Hematopoietic multipotent progenitor cell treated with erythropoietin and hydrocortisone succinate and interleukin-3 and kit ligand, for 6 days (in vitro differentiated cells): ENCODE measurements at places on chromosomes 4 and X.

- DNase-seq: no peak
Measured at GRCh38 chr4:88646528-88647280, 50.9 kb downstream of the NAP1L5 start.

GRCh38 chr4:1459722-1460511, 53.7 kb upstream of the NKX1-1 start:
- no peak for DNase-seq

DNA sequence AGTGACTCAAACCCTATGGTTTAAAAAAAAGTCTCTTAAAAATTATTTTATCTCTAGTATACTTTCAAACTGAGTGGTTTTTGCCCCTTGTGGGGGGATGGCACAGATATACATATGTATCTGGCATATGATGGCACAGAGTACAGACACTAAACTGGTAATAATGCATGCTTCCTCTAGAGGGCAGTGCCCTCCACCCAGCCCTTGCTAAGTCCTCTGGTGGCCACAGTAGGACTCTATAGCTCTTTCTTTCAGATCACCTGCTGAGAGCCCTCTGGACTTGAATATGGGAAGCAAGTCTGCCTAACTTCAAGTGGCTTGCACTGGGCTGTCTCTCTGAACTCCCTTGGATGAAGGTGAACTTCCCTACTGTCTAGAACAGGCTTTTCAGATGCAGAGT, 66.3 kb downstream of the TSPAN7 start:
- peak; percentile 72 for DNase-seq

DNA sequence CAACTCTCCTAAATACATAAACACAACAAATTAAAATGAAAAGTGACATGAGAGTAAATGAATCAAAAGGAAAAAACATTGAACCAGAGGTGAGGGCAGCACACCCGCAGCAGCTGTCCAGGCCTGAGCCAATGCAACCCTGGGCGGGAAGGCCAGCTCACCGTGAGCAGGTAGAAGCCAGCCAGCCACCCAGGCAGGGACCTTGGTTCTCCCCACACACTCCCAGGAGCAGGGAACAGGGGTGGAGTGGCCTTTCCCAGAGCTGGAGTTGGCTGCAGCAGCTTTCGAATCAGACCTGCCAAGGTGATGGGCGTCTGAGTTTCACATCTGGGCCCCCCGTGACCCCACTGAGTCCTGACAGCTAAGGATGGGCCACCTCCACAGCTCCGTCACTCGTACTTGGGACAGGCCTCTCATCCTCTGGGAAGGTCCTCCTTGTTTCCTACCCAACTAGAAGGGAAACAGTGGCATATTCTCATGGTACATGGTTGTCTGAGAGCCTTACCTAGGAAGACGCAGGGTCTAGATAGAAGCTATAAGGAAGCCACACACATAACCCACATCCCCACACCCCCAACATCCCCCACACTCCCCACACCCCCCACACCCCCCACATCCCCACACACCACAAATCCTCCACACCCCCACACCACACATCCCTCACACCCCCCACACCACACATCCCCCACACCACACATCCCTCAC, 172.2 kb downstream of the DCLK2 start:
- no peak for DNase-seq

DNA sequence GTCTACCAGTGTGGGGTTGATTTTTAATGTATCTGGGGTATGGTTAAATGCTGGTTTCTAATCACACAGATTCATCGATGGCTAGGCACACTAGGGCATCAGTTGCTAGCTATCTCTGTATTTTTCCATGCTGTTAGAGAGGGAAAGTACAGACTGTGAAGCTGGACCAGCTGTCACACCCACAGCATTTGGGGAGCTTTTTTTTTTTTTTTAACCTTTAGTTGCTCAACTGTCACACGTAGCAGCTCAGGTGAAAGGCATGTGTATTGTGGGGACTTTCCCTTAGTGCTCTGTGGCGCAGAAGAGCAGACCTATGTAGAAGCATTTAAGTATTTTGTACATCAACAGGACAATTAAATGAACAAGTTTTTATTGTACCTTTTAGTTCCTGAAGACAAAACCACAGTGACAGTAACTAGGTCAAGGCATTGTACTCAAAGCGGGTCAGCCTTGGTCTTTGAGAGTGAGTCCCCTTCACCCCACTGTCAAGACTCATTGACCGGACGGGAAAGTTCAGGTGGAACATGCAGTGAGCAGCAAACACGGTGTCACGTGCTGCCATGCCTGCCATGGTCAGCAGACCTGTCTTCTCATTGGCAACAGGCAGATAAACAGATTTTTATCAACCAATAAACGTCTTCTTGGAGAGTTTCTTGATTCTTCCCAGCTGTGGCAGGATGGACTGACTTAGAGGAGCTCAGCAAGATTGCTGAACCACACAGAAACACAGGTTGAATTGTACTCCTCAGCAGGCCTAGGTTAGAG, 65.3 kb downstream of the CASP3 start:
- no peak for DNase-seq

GRCh38 chrX:38895775-38896174, 94.5 kb downstream of the MID1IP1 start:
- no peak for DNase-seq

GRCh38 chr4:126851391-126851790, 781.4 kb upstream of the INTU start:
- no peak for DNase-seq

- no peak for DNase-seq
Measured at GRCh38 chrX:45715748-45716147, 515.1 kb upstream of the DIPK2B start.

DNA sequence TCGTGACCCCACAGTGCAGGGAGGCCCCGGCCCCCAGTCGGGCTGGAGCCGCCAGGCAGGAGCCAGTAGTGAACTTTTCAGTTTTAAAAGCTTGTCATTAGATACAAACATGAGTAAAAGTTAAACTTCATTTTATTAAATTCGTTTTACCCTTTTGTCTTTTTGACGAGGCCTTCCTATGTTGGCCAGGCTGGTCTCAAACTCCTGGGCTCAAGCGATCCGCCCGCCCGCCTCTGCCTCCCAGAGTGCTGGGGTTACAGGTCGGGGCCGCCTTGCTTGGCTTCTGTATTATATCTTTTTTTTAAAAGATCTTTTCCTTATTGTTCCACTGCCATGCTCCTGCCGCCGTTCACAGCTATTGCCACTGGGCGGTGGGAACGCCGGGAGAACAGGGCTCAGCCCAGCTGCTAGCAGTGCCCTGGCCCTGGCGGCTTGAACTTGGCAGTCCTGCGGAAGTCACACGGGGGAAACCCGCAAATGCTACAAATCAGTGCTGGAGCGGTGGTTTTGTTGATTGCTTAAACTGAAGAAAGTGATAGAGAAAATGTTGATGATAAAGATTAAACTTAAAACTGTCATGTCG, 968 bp upstream of the NELFA start:
- DNase-seq: peak; percentile 75

- no peak for DNase-seq
Measured at GRCh38 chr4:152981278-152981677, 45.2 kb downstream of the FHDC1 start.
